ENCODE measurements at places on chromosomes 16 and 17. TPM values are rescaled to one million over a fixed set of nuclear protein-coding genes. Genes with fewer than 3 reads are reported as not detected.

GRCh38 chr16:58384437-58385055 is 7.7 kb upstream of the GINS3 start:
- DNase-seq, result no peak

DNA sequence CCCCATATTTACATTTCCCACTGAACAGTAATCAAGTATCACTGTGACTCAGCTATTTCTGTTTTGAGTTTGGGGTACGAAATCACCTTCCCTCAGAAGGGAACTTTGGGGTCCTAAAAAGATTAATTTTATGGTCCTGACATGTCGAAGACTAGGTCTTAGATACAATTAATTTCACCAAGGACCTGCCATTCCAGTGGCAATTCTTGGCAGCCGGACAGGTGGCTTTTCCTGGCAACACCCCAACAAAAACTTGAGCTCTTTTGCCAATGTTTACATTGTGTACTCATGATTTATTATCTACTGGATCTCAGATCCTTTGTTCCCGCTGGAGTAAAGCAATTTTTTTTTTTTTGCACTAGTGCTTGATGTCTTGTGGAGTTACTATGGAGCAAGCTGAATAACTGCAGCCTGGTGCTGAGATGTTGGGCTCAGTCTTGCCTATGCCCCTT is 14.4 kb downstream of the SLFN5 start:
- no peak for DNase-seq

DNA sequence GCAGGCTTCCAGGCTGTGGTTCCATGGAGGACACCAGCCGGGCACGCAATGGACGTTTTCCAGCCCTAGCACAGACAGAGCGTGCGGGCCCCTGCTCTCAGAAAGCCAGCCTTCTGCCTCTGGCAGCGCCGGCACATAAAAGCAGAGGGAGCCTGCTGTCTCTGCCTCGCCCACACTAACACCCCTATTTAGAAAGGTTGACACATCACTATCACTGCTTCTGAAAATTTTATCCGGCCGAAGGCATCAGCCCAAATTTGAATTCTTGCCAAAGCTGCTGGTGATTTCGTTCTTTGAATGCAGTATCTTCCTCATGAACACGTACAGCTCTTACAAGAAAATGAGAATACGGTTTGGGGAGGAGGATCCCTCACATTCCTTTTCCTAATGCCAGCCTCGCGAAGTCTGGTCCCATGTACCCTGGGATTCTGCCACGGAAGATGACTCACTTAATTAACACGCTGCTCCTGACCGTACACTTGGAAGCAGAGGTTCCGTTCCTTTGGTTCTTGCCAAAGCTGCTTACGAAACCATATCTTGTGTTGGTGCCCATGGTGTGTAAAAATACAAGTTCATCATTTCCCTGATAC is 1.3 kb upstream of the RAB11FIP3 start:
- no peak for DNase-seq

DNA sequence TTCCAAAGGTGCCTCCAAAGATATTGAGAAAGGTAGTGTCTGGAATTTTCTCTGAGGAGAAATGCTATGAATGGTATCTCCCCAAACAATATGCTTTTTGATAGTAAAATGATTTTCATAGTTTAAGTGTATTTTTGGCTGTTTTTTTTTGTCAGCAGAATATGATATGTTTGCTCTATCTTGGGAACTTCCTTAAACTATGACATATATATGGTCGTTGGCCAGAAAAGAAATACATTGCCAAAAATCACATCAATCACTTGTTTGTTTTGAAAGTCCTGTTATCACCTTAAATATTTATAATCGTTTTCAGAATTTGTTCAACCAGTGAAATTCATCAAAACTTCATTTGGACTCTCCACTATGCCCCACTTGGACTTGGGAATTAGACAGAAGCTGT is 816.9 kb downstream of the CDH11 start:
- no peak for DNase-seq

- DNase-seq, result no peak
Measured at GRCh38 chr17:54373970-54374369, 526.7 kb upstream of the TOM1L1 start.

- no peak for DNase-seq
Measured at GRCh38 chr16:87855852-87856715, 13.2 kb downstream of the SLC7A5 start.

DNA sequence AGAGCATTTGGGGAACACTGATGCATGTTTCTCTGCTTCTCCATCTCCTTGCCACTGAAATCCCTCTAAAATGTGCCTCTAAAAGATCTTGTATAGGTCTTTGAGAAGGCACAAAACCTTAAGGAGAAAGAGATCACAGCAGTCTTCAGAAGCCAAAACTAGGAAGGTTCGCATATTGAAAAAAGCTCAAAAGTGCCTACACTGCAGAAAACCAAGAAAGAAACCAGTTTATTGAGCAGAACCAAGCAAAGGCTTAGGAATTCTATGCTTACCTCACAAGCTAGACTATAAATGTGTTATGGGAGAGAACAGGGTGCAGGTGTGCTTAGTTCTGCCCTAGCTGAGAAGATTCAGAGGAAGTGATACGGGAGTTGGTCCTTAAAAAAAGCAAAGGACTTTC is 16.6 kb downstream of the DGKE start:
- DNase-seq, result no peak

Gene TBC1D3H
- not detected for total RNA-seq
